ENCODE measurements at places on chromosomes 7 and 10.

- no peak for DNase-seq
These were observed 14.5 kb upstream of the KAZALD1 start for GRCh38 chr10:101047268-101047667.

- no peak for DNase-seq
These were observed 32.7 kb downstream of the TSPAN15 start for GRCh38 chr10:69483963-69484362.

DNA sequence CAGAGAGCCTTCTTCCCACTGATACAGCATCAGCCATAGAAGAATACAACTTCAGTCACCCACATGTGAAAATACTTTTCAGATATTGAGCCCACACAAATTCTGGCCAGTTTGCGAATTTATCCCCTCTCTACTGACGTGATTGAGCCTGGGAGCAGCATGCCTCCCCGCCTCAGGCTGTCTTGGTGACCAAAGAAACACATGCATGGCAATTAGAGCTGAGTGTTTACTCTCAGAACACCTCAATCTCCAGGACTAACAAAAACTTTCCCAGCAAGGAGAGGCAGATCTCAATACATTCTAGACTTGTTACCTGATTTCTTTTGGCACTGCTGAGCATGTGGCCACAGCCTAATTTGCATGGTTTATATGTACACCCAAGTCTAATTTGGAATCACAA lies 122.5 kb downstream of the TMEM26 start:
- no peak for DNase-seq

- no peak for DNase-seq
These were observed 364.2 kb downstream of the ANKRD30A start for GRCh38 chr10:37489658-37490003.

GRCh38 chr10:75640381-75640780 lies 209.0 kb downstream of the LRMDA start:
- no peak for DNase-seq

DNA sequence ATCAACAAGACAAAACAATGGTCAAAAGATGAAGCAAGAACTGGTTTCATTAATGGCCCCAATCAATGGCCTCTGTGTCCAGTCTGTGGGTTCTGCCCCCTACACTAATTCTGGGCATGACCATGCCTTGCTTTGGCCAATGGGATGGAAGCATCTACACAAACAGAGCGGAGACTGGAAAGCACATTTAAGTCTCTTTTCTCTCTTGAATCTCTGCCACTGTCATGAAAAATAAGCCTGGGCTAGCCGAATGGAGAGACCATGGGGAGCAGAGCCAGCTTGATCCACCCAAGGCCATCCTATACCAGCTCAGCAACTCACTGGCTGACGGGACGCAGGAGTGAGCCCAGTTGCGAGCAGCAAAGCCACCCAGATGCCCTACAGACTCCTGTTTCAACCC lies 30.9 kb downstream of the ANKRD16 start:
- no peak for DNase-seq

- DNase-seq, result no peak
These were observed 97.9 kb upstream of the YAE1 start for GRCh38 chr7:39468261-39468660.

DNA sequence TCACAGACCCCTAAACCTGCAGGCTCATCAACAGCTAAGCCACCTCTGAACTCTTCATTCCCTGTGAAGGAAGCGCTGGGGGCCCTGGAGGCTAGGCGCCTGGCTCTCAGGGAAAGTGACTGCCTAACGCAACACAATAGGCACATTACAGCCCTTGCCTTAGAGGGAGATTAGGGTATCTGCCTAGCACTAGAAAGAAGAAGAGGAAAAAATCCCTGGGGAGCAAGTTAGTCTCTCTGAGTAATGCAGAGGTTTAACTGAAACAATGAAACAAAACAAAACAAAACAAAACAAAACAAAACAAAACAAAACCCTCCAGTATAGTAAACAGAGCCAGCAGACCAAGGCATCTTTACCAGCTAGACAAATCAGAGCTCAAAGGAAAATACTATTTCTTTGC lies 2.6 kb downstream of the ZNF777 start:
- DNase-seq, result no peak

GRCh38 chr7:92827464-92828120 lies 8.8 kb downstream of the CDK6 start:
- no peak for DNase-seq

Data from SW 1271 (cell line).